Head of caudate nucleus (tissue), 42 donors: ENCODE measurements at places on chromosomes 7 and 10.

DNA sequence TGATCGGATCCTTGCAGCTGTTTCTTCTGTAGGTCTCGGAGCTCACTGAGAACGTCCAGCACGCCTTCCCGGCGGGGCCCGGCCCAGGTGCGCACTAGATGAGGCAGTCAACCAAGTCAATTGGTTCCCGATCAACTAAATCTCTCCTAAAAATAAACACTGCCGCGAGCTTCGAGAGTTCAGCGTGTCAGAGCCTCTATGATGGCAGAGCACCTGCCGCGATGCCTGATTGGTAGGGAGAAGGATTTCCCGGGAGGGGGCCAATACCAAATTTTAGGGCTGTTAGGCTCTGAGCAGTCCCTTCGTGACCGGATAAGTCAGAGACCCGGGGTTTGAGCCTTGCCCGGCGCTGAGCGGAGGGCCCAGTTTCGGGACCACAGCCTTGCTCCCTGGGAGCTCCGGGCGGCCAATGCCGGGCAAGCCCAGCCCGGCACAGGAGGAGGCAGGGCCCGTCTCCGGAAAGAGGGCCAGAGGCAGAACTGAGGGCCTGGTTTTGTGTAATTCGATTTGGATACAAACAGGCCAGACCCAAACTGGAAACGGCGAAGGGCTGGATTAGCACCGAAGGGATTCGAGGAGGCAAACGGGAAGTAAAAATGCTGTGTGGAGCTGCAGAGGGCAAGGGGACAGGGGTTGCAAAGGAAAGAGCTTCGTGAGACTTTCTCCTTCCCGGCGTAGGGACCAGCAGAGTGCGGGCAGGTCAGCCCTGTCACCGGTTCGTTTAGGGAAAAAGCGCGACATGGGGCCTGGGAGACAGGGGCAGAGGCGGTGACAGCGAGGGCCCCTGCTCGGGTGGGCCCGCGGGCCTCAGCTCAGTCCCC lies 569 bp downstream of the SLC26A5 start:
- no peak for DNase-seq

DNA sequence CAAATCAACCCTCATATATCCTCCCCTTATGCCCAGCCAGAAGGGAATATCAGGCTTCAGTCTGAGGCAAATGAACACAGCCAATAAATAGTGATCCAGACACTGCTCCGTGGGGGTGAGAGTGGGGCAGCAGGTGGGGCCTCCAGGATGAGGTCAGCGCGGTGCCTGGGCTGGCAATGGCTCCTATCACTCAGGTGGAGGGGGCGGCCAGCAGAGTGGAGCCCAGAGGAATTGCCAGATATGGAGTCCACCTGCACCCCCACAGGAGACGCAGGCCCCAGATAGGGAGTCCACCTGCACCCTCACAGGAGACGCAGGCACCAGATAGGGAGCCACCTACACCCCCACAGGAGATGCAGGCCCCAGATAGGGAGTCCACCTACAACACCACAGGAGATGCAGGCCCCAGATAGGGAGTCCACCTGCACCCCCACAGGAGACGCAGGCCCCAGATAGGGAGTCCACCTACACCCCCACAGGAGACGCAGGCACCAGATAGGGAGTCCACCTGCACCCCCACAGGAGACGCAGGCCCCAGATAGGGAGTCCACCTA lies 78.0 kb upstream of the PPP2R2D start:
- DNase-seq: peak; percentile 4

- DNase-seq: no peak
Measured at GRCh38 chr10:116689744-116690143, 52.6 kb downstream of the HSPA12A start.

DNA sequence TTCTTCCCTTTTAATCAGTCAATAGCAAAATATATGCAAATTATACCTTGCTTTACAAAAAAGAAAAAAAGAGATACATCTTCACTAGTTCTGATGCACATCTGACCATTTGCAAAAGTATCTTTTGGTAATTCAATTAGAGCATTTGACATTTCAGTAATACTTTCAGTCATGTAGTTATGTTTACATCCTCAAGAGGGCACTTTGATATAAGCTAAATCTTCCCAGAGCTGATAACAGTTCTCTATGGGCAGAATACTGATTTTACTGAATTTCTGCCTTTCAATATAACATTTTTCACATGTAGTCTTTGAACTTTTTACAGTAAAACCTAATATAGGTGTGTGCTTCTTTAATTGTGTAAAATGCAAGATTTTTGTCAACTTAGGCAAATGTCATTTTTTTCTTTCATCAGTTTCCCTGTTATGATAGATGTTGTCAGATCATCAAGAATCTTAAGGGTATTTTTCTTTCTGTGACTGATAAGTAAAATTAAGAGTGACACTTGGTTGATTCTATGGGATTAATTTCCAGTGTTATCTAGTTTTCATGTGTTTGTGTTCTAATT lies 703.5 kb upstream of the SEMA3D start:
- DNase-seq: no peak

GRCh38 chr7:26618898-26619297 lies 245.5 kb downstream of the SKAP2 start:
- DNase-seq: no peak
